ENCODE measurements at places on chromosomes 13 and 19.

- DNase-seq = no peak
Measured at GRCh38 chr13:52852444-52852843, 4.0 kb upstream of the PCDH8 start.

GRCh38 chr13:114064450-114065140, 67.8 kb downstream of the RASA3 start:
- no peak for DNase-seq

DNA sequence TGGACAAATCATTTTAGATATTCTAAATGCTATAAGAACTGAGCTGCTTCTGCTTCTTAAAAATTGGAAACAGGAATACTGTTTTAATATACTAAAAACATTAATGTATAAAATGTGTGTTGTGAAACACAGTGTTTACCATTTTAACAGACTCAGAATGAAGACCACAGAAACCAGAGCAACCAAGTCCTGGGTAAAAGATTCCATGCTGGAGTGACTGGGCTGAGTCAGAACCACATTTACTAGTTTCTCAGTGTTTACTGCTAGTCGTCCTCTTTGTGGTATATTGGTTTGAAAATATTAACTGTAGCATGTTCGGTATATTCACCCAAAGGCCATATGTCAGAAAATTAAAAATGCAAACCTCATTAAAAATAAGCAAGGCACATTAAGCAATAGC, 31.9 kb downstream of the ANKRD10 start:
- no peak for DNase-seq

GRCh38 chr19:40232949-40233810, 6.7 kb upstream of the CCNP start:
- no peak for DNase-seq

- DNase-seq = no peak
Measured at GRCh38 chr13:83498481-83499190, 383.6 kb downstream of the SLITRK1 start.

DNA sequence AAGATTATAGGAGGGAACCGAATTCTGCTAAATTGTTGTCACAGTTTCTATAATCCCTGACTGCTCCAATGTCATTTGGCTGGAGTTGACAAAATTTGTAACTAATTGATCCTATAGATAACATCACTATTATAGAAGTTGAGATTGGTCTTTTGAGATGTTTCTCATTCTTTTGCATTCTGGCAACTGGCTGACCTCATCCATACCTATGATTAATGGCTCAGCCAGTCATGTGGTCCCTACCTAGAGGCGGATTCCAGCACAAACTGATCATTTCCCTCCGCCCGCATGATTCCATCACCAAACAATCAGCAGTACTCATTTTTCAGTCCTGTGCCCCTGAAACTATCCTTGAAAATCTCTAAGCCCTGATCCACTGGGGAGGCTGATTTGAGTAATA, 4.2 kb downstream of the PSG2 start:
- no peak for DNase-seq

- no peak for DNase-seq
Measured at GRCh38 chr19:33290956-33291622, 11.2 kb downstream of the CEBPA start.

GRCh38 chr19:30444253-30444671, 72.1 kb downstream of the ZNF536 start:
- no peak for DNase-seq

- DNase-seq = no peak
Measured at GRCh38 chr13:105050686-105051085, 1484.8 kb downstream of the EFNB2 start.

DNA sequence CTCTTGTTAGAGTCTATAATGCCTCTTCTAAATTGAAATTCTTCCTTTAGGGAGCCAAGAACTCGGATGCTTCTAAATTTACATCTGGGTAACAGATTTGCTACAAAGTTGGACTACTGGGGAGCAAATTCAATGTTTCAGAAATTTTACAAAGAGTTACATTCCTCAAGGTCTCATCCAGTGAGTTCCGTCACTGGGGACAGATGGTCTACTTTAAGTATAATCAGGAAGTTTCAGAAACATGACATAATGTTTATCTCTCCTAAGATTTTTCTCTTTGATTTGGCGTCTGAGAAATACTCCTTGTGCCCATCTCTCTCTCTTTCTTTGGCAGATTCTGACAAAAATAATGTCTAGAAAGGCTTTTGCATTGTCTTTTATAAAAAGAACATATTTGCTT, 81.5 kb upstream of the MBNL2 start:
- no peak for DNase-seq

DNA sequence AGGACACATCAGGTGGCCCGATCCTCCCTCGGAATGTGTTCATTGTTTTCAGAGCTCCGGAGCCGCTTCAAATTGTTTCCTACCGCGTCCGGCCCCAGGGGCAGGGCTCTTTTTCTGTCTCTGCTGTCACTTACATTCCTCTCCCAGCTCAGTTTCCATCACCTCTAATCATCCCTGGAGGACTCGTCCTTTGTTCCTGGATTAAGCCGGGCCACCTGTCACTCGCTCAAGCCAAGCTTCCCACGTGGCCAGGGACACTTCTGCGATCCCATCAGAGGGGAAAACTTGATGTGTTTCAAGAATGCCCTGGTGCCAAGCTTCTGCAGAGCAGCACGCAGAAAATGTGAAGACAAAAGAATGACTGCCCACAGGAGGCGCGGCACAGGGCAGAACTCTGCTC, 13.5 kb downstream of the IL17D start:
- DNase-seq = no peak

DNA sequence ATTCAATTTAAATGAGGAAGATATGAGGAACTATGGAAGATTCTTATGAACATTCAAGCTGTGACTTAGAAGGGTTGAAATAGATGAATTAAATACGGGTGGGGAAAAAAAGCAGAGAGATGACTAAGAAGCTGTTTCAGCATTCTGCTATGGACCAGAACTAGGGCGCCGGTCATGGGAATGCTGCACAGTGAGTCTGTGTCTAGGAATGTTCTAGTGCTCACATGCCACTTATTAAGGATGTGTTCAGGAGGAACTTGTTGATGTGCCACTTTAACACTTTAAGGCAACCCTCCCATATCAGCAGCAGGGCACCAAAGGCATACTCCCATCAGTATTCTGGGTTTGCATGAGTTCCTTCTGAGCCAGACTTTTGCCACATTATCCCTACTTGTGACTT, 152.1 kb downstream of the POSTN start:
- DNase-seq = no peak

DNA sequence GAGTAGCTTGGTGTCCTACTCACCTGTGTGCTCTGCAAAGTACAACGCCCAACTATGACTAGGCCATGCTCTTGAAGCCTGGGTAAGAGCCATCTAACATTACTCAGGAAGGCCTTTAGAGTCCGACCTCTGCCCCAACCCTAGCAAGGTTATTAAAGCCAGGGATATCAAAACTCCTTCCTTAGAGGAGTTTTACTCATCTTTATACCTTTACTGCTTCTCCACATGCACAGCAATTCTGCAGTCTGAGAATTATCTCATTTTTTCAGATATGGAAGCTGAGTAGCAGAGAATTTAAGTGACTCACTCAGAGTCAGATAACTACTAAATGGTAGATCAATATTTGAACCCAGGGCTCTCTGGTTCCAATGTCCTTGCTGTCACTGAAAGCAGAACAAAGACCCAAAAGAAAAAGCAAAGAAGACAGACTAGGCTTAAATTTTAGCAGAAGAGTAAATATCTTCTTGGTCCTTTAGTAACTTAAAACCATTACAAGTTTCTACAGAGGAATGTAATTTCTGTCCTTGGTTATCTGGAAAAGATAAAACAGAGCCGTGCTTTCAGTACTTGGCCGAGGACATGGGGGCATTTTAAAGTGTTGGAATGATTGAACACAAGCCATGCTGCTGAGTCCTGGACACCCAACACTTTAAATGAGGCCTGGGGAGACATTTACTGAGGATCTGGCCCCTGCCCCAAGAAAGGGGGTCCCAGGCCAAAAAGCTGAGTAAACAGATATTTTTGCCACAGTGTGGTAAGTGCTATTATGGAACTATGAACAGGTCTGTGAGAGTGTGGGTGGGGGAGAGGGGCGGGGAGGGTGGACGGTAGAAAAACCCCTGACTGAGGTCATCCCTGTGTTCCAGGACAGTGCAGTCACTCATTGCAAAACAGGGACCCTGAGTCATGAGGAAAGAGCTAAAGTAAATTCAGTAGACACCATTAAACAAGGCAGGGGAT, 18.4 kb upstream of the KPNA3 start:
- DNase-seq = no peak

GRCh38 chr19:33424181-33424580, 50.7 kb downstream of the CEBPG start:
- DNase-seq = no peak

- no peak for DNase-seq
Measured at GRCh38 chr13:73107481-73107880, 48.7 kb downstream of the KLF5 start.

- DNase-seq = no peak
Measured at GRCh38 chr19:52692431-52693008, 42.3 kb downstream of the ZNF611 start.

GRCh38 chr13:32284927-32285632, 30.1 kb downstream of the ZAR1L start:
- DNase-seq = no peak

- no peak for DNase-seq
Measured at GRCh38 chr19:40801426-40802299, 2.7 kb downstream of the EGLN2 start.

- DNase-seq = no peak
Measured at GRCh38 chr13:50141375-50141975, 126.2 kb downstream of the KCNRG start.

GRCh38 chr19:49117677-49118564, 1.0 kb downstream of the C19orf73 start:
- DNase-seq = no peak

DNA sequence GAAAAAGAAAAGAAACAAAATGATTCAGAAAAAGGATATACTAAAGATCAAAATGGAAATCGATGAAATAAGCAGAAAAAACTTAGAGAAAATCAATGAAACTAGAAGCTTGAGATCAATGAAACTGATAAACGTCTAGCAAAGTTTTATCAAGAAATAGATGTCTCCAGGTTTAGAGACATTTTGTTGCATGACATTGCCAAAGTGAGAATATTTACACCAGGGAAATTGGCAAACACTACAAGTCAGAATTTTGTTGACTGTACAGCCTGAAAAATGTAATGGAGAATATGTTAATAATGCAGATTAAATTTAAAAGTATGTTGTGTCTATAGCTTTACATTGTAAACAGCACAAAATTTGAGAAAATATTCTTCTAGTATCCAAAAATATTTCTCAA, 5.3 kb upstream of the ZNF599 start:
- no peak for DNase-seq

DNA sequence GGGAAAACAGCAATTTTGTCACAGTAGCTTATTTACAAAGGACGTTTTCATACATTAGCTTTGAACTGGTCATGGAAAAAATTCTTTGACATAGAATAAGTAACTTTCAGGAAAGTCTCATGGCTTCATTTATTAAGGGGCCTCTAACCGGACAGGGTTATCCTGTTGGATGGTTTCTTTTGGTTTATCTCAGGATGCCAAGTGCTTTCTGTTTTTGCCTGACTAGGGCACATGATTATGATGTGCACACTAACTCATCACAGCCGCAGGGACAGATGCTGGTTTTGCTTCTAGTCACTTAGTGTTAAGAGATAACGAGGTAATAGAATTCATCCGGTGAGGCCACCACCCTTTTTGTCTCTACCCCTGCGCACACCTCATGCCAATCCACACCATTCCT, 53.0 kb downstream of the TGDS start:
- no peak for DNase-seq

DNA sequence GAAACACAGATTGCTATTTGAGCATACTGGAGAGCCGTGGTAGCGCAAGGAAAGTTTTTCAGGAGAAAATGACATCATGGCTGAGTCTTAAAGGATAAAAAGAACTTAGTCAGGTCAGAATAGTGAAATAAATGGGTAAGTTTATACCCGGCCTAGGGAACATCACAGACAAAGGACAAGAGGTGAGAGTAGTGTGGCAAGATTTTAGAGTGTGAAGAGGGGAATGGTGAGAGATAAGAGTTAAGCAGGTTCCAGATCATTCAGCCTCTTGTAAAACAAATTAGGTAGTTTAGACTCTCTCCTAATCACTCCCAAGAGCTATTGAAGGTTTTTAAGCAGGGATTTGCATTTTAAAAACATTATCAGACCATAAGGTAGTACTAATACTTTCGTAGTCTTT, 116.0 kb upstream of the MAB21L1 start:
- no peak for DNase-seq

DNA sequence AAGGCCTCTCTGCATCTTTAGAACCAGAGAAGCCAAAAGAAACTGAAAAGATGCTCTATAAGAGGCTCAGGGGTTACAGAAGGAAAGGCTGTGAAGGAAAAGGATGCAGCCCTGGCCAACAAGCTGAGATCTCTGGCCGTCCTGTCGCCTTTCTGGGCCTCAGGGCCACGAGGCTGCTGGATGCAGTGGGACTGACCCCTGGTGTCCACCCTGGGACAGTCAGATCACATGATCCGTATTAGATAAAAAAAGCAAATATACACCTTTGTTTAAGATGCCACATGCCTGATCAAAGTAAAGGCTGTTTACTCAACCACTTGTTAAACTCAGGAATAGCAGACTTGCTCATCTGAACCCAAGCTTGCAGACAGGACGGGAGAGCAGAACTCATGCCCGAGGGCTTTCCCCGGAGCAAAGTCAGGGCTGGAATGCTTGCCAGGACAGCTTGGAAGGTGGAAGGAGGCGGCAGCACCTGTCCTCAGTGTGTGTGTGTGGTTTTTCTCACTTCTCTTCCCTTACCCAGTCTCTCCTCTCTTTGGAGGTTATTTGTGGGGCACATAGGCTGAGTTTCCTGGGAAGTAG, 206.5 kb upstream of the TSHZ3 start:
- DNase-seq = no peak

DNA sequence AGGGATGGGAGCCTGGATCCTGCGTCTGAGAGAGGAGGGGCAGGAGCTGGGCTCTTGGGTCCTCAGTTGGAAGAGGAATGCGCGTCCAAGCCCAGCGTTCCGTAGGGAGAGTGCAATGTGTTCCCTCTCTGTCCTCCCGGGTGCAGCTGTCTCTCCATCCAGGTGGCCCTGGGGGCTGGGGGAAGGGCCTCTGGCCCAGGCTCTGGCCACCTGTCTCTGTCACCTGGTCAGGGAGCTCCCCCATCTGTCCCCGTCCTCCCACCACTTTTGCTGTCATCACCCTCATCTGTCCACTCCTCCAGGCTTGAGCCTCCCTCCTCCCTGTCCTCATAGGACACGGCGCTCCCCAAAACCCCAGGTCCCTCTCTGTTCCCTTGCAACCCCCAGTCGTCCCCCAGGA, 3.7 kb upstream of the SBK2 start:
- no peak for DNase-seq

DNA sequence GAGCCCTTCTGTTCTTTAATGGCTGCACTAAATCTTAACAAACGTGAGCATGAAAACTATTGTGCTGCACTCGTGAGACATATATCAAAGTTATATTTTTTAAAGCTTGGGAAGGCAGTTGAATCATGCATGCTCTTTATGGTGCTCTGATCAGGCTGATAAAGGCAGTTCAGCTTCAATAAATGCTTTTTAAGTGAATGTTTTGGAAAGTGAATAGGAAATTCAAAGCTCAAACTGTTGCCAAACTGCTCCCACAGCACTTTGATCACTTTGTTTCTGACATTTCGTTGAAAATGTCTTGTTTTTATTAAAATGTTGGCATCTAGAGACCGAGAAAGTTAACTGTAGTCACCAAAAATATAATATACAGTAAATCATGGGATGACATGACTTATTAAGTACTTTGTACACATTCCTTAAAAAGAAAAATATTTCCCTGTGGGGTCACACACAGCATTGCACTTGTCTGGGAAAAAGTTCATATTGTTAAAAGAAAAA, 625.7 kb upstream of the PCDH9 start:
- no peak for DNase-seq

GRCh38 chr13:75910591-75910990, 274.5 kb downstream of the LMO7 start:
- DNase-seq = no peak

Data from stimulated activated CD8-positive, alpha-beta memory T cell treated with anti-CD3 and anti-CD28 coated beads, Interleukin-4, amount 100 ng/mL, for 4 hours (primary cell).